Right forelimb (tissue), 1 donor: ENCODE measurements at places on chromosomes 5 and 9.

DNA sequence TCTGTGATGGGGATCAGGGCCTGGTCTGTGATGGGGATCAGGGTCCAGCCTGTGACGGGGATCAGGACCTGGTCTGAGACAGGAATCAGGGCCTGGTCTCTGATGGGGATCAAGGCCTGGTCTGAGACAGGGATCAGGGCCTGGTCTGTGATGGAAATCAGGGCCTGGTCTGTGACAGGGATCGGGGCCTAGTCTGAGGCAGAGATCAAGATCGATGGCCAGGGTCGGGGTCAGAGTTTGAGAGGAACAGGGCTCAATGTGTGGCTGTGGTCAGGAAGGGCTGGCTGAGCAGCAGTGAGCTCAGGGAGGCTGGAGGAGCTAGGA, 33.8 kb upstream of the TMEM250 start:
- DNase-seq, result no peak

- peak; percentile 76 for DNase-seq
Measured at GRCh38 chr9:83706676-83707517, 861 bp downstream of the UBQLN1 start.

DNA sequence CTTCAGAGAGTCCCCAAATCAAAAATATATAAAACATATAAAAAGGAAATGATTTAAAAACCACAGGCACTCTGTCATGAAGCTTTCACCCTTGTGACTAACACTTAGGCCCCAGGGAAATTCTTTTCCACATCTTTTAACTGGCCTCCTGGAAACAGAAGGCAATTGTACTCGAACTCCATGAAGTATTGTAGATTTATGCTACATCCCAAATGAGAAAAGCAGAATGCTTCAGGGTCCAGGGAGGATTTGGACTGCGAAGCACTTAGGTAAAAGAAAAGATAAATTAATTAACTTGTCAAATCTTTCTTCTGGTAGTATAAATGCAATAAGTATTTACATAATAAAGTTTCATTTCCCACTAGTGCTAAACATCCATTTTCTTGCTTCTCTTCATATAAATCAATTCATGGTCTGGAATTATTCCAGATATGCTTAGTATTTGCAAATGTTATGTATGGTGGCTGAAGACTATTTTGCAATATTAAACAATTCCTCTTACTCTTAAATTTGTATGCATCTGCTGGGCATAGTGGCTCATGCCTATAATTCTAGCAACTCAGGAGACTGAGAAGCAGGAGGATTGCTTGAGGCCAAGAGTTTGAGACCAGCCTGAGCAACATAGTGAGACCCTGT, 64.9 kb upstream of the ELL2 start:
- no peak for DNase-seq

GRCh38 chr5:130350131-130350530, 445.9 kb downstream of the CHSY3 start:
- no peak for DNase-seq

DNA sequence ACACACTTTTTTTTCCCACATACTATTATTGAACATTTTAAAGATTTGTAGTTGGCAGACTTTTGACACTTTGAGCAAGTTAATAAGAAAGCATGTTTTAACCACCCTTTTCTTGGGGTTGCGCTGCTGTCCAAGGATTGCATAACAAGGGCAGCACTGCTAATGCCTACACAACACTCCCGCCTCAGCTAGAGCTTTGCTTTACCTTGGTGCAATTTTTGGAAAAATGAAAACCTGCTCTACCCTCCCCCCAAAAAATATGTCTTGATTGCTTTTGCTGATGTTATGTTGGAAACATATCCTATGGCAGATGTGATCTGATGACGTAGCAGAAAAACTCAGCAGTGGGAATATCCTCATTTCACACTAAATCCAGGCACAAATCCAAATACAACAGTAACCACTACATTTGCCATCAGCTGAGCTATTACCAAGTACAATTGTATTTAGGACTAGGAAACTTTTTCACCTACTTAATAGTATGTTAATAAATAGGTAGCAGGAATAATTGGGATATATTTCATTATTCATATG, 51.5 kb downstream of the UBE2R2 start:
- DNase-seq, result no peak
